Fibroblast of skin of back (primary cell): ENCODE measurements at places on chromosomes 7 and 10.

DNA sequence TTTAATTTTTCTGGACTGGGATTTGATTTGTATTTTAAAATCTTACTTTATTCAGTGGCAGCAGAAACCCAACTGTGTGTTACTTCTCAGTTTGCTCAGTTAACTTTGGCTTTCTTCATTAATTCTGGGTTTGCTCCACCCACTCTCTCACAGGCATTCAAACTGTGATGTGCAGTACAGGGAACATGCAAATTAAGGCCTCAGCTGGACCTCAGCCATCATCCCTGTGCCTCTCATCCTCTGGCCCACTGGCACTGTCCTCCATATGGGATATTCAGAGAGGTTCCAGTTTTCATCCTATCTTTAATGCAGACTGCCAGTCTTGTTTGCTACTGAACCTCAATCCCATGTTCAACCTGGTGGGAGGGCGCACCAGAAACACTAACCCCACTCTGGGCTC is 743.4 kb upstream of the IGFBP3 start:
- DNase-seq, result no peak

DNA sequence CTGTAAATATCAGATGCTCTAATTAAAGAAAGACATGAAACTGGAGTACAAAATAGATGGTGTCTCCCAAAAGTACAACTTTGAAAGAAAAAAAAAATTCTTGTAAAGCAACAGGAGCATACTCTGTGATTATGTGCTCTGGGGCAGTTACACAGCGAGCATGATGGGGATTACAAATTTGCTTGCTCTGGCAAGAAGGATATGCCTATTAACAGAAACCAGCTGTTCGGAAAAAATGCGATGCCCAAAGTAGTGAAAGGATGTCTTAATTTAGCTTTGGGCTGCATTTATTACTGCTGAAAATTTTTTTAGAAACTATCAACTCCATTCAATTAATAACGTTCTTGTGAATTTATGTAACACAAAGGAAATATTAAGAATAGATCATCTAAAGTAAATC is 256.9 kb upstream of the TPK1 start:
- DNase-seq, result no peak

DNA sequence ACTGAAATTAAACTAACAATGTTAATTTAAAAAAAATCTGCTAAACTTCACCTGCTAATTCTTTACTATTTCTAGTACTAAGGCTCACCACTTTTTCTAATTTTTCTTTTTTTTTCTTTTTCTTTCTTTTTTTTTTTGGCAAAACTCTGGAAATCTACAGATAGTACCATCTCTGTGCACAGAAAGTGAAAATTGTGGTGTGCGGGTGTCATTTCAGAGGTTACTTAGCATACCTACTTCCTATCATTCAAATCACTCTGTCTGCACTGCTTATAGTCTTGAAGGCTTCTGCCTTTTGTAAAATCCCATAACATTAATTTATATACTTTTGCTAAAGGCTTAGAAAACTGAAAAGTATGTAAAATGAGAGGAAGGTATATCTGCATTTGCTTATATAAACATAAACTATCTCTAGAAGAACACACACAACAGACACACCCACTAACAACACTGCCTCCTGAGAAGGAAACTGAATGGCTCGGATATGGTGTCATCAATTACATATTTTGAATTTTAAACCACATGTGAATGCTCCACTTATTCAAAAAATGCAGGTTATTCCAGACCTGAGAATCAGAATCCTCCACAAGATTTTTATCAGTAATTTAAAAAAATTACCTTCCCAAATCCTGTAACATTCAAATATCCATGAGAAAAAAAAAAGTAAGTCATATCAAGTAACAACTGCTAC is 229.5 kb downstream of the PARD3 start:
- DNase-seq, result no peak

- DNase-seq, result no peak
Measured at GRCh38 chr10:110505130-110505770, 7.5 kb downstream of the DUSP5 start.

- no peak for DNase-seq
Measured at GRCh38 chr7:25752967-25753791, 398.8 kb upstream of the NFE2L3 start.

GRCh38 chr7:111362506-111363054 is 199.7 kb downstream of the IMMP2L start:
- DNase-seq, result peak; percentile 75
